H1 (cell line): ENCODE measurements at places on chromosomes 1 and 21. TPM values are rescaled to one million over a fixed set of nuclear protein-coding genes. Genes with fewer than 3 reads are reported as not detected.

Gene KRTAP20-3
- not detected in 2 replicates for total RNA-seq

Gene ORC1
- total RNA-seq = 49.0 and 49.7 TPM in 2 replicates

Gene KCND3
- total RNA-seq = 0.48 and 0.61 TPM in 2 replicates

Gene SPATA1
- total RNA-seq = 1.1 TPM in 2 replicates

Gene RNU1-2
- 1,303 and 1,497 TPM in 2 replicates for total RNA-seq

Gene CR1L
- not detected in 2 replicates for total RNA-seq

Gene HSF2BP
- total RNA-seq = 0.71 and 0.93 TPM in 2 replicates

Gene SPRR2D
- total RNA-seq = not detected in 2 replicates

Gene VASH2
- 184 and 187 TPM in 2 replicates for total RNA-seq

Gene C1QC
- total RNA-seq = not detected in 2 replicates

Gene KCNJ9
- 0.08 and 0.13 TPM in 2 replicates for total RNA-seq

Gene PRR9
- total RNA-seq = not detected in 2 replicates

Gene SV2A
- 51.8 and 52.9 TPM in 2 replicates for total RNA-seq

Gene ZCCHC17
- total RNA-seq = 55.5 and 59.3 TPM in 2 replicates

GRCh38 chr1:201020040-201020591, 3.4 kb downstream of the KIF21B start:
- no peak overlapping the region for H3K27ac ChIP-seq
- H3K4me3 ChIP-seq = no peak overlapping the region
- H3K4me1 ChIP-seq = peaks cover 32% of the 10 kb centered on the region
- H3K27me3 ChIP-seq = no peaks in the 10 kb centered on the region

GRCh38 chr21:45155910-45156309, 81.5 kb downstream of the ADARB1 start:
- no peak overlapping the region for H3K27ac ChIP-seq
- H3K4me1 ChIP-seq = no peaks in the 10 kb centered on the region; the same call in 1 of the 2 replicates
- no peaks in the 10 kb centered on the region for H3K27me3 ChIP-seq
- no peak overlapping the region for H3K4me3 ChIP-seq

- no peaks in the 10 kb centered on the region for H3K36me3 ChIP-seq
- no peaks in the 10 kb centered on the region for H3K27me3 ChIP-seq
- DNase-seq = no peak
- no peak overlapping the region for H3K4me3 ChIP-seq
Measured at GRCh38 chr1:236642763-236643162, 38.4 kb upstream of the HEATR1 start.

GRCh38 chr1:180470031-180470430, 32.3 kb downstream of the ACBD6 start:
- no peak overlapping the region for H3K4me3 ChIP-seq
- H3K27ac ChIP-seq = no peak overlapping the region
- no peaks in the 10 kb centered on the region for H3K4me1 ChIP-seq
- no peaks in the 10 kb centered on the region for H3K36me3 ChIP-seq
- no peak for DNase-seq

DNA sequence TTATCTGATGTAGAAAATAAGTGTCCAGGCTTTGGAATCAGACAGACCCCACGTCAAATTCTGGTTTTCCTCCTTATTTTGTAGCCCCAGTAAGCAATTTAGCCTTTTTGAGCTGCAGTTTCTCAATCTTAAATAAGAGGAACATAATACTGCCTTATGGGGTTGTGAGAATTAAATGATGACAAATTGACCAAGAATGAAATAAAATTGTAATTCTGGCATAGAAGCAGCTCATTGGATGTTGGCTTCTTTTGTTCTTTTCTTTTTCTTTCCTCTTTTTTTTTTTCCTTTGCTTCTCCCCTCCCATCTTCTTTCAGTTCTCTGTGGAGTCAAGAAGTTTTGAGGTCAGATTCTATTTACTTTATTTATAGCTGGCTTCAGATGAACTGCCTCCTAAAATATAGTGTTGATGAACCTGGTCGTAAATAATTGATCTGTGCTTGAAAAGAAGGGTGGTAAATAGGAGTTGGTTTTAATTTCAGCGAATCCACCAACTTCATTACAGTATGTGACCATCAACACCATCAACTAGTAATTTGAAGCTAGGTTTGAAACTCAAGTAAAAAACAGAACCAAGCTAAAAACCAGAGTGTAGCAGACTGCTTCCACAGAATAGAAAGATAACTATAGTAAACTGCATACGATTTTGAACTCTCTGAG, 81.1 kb downstream of the CACHD1 start:
- peaks cover 3% of the 10 kb centered on the region; the same call in 1 of the 2 replicates for H3K36me3 ChIP-seq
- DNase-seq = no peak
- no peak overlapping the region for H3K27ac ChIP-seq
- no peaks in the 10 kb centered on the region for H3K4me1 ChIP-seq
- H3K27me3 ChIP-seq = no peaks in the 10 kb centered on the region
- H3K4me3 ChIP-seq = no peak overlapping the region

DNA sequence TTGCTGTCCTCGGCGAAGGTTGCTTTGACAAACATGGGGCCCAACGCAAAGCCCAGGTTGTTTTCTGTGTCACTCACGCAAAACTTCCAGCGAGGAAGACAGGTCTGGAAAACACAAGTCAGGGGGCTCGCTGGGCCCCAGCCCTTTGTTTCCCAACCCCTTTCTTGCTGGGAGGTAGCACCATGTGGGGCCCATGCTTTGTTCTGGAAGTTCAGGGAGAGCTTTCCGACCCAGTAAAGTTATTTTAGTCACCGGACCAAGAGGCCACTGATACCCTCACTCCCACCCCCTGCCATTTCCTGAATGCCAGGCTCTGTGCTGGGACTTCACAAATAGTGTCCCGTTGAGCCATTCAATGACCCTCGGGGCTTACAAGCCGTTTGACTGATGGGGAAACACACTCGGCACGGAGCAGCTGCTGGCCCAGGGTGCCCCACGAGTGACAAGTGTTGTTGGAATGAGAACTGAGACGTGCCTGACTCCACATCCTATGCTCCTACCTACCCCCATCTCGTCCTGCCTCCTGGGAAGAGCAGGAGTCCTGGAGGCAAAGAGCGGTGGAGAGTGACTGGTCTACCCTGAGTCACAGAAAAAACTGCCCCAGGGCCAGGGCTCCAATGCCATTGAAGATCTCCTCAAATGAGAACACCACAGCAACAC, 52.0 kb downstream of the ECE1 start:
- H3K36me3 ChIP-seq = no peaks in the 10 kb centered on the region; the same call in 1 of the 2 replicates
- DNase-seq = no peak

DNA sequence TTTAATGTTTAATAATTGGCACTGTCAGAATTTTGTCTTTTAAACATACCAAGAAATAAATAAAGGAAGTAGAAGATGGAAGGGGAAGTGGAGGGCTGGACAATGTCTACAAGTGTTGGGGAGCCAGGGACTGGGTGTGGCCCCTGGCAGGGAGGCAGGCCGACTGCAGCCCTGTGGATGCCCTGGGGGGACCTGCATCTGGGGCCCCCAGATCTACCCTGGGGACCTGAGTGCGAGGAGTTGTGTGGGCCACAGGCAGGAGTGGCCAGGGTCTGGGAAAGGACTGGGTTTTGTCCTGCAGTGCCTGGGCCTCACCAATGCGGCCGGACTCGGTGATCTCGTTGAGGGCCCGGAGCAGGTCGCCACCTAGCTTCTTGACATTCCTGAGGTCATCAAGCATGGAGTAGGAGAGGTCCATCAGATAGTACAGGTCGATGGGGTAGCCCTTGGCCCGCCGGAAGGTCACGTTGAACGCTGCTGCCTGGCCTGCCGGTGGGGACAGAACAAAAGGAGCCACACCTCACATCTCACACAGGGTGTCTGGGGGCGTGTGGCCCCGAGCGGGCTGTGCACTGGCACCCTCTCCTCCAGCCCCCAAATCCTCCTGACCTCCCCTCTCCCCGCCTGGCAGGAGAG, 17.5 kb downstream of the ITGB2 start:
- no peaks in the 10 kb centered on the region; the same call in 1 of the 2 replicates for H3K36me3 ChIP-seq
- no peak overlapping the region for H3K27ac ChIP-seq
- no peaks in the 10 kb centered on the region for H3K4me1 ChIP-seq
- peaks cover 2% of the 10 kb centered on the region; the same call in 1 of the 2 replicates for H3K27me3 ChIP-seq

DNA sequence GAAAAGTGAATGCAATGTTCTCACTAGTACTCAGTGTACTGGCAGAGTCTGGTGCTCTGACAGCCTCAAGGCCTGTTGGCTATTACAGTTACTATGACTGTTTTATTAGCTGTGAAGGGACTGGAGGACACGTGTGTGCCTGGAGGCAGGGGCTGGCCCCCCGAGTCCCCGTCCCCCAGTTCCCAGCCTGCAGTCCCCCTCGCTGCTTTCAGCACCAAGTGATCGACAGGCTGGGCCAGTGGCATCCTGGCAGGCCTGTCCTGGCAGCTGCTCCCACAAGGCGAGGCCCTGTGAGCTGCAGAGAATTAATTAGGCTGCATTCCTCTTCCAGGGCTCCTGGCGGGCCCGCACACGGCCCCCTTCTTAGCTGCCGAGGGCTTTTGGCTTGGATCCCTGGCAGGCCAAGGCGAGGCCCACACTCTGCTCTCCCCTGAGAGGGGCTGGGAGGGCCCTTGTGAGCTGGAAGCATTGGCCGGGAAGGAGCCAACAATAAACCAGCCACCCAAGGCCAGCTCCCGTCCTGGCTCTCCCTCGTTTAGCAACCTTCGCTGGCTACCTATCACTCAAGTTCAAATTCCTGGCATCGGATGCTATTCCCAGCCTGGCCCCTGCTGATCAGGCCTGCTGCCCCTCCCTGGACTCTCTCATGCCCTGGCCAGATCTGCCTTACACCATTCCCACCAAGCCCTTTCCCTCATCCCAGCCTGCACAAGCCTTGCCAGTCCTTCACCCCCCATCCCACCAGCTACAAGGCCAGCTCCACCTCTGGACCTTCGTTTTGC, 9.8 kb downstream of the EDN2 start:
- peaks cover 4% of the 10 kb centered on the region; the same call in 1 of the 2 replicates for H3K4me1 ChIP-seq
- no peak overlapping the region for H3K27ac ChIP-seq
- no peak for DNase-seq

- DNase-seq = peak; percentile 15
- no peaks in the 10 kb centered on the region for H3K4me1 ChIP-seq
- H3K36me3 ChIP-seq = no peaks in the 10 kb centered on the region
Measured at GRCh38 chr21:34986561-34987500, 62.3 kb downstream of the RUNX1 start.

GRCh38 chr21:36113647-36114428, 21.0 kb upstream of the CBR3 start:
- H3K4me1 ChIP-seq = peaks cover 10% of the 10 kb centered on the region
- H3K36me3 ChIP-seq = peaks cover 20% of the 10 kb centered on the region
- H3K27ac ChIP-seq = no peak overlapping the region

DNA sequence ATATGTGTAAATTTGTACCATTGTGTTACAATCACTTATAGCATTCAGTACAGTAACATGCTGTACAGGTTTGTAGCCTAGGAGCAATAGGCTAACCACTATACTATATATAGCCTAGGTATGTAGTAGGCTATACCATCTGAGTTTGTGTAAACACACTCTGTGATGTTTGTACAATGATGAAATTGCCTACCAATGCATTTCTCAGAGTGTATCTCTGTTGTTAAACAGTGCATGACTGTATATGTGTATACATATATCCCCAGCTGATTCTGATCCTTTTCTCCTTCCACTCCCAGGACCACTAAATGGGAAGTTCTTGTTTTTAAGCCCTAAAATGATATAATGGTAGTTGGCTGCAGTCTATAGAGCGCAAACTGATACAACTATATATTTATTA, 7.8 kb downstream of the GNPAT start:
- H3K4me3 ChIP-seq = no peak overlapping the region
- H3K36me3 ChIP-seq = no peaks in the 10 kb centered on the region; the same call in 1 of the 2 replicates
- no peak for DNase-seq
- H3K27me3 ChIP-seq = no peaks in the 10 kb centered on the region
- no peak overlapping the region for H3K27ac ChIP-seq
- H3K4me1 ChIP-seq = no peaks in the 10 kb centered on the region

DNA sequence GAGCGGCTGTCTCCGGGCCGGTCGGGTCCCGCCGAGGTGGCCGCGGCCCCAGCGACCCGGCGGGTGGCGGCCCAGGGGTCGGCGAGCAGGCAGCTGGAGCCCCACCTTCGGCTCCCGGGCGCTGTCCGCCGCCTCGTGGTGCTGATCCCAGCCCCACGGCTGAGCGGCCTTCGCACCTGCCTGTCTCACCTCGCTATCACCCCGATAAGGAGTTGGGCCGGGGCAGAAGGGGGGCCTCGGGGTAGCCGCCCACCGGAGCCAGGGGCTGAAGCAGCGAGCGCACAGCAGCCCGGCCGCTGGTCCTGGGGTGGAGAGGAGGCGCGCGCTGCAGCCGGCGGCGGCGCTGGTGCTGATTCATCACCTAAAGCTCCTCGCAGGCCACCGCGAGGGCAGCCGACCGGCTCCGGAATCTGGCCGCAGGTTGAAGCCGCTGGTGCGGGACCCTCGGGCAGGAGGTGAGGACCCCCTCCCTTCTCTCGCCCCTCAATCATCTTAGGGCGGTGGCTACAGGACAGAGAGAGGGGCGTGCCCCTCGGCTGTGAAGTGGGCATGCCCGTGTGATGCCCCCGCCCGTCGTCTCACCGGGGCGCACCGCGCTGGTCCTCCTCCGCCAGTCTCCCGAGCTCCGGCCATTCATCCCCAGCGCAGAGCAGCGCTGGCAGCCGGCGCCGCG, 575 bp downstream of the TRIM67 start:
- no peak overlapping the region for H3K27ac ChIP-seq
- peak overlapping the region; percentile 44 for H3K4me3 ChIP-seq
- peak; percentile 84 for DNase-seq
- peaks cover 11% of the 10 kb centered on the region; the same call in 1 of the 2 replicates for H3K36me3 ChIP-seq

DNA sequence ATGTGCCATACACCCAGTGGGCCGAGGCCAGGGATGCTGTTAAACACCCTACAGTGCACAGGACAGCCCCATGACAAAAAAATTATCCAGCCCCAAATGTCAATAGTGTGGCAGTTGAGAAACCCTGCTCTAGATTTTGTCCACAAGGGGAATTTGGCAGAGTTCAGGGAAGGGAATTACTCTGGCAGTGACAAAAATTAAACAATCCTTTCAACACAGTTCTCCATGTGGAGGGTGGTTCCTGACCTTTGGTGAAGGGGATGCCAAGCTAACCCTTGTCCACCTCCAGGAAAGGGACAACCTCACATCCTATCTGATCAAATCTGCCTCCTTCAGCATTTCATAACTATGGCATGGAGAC, 28.4 kb upstream of the CD84 start:
- H3K27ac ChIP-seq = no peak overlapping the region
- H3K4me3 ChIP-seq = no peak overlapping the region
- no peak for DNase-seq
- H3K36me3 ChIP-seq = no peaks in the 10 kb centered on the region

GRCh38 chr1:11929849-11930248, 3.6 kb upstream of the KIAA2013 start:
- H3K27ac ChIP-seq = no peak overlapping the region
- no peaks in the 10 kb centered on the region for H3K36me3 ChIP-seq
- H3K27me3 ChIP-seq = no peaks in the 10 kb centered on the region
- no peak for DNase-seq
- H3K4me3 ChIP-seq = no peak overlapping the region
